Fibroblast of upper back skin (primary cell): ENCODE measurements at places on chromosomes 12 and 14.

GRCh38 chr12:95224202-95225170 is 6.9 kb downstream of the VEZT start:
- DNase-seq, result peak; percentile 84

- DNase-seq, result no peak
Measured at GRCh38 chr14:104349950-104350349, 211.6 kb downstream of the KIF26A start.

DNA sequence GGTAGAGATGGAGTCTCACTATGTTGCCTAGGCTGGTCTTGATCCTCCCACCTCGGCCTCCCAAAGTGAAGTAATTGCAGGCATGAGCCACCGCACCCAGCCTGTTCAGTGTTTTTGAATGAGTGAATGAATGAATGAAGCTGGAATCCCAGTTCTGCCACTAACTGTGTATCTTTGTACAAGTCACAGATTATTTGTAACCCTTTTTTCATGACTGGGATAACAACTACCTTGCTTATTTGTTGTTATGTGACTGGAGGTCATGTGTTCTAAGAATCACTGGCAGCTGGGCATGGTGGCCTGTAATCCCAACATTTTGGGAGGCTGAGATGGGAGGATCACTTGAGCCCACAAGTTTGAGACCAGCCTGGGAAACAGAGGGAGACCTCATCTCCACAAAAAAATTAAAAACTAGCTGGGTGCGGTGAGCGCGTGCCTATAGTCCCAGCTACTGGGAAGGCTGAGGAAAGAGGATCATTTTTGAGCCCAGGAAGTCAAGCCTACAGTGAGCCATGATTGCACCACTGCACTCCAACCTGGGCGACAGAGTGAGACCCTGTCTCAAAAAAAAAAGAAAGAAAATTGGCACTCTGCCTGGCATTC is 13.3 kb upstream of the NUMB start:
- no peak for DNase-seq

- DNase-seq, result peak; percentile 55
Measured at GRCh38 chr12:110280392-110280778, 662 bp upstream of the ATP2A2 start.

DNA sequence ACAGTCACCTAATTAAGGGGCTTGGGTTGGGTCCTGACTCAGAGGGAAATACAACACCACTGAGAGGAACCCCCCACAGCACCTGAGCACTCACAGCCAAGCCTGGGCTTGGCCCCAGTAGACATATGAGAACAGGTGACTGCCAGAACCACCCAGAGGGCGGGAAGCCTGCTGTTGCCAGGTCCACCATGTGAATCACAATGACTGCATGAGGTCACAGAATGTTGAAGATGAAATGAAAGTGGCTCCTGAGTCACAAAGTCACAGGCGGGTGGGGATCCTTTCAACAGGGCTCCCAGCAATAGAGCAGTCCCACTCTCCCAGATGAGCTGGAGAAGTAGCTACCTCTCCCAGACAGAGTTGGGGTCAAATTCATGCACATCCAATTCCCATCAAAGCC is at the start of gene LRRC74A:
Gene LRRC74A, plus strand, starts transcription at position 287 of the 400 bp plus-strand sequence. CDS start 290 bp downstream, outside the sequence.
- no peak for DNase-seq

DNA sequence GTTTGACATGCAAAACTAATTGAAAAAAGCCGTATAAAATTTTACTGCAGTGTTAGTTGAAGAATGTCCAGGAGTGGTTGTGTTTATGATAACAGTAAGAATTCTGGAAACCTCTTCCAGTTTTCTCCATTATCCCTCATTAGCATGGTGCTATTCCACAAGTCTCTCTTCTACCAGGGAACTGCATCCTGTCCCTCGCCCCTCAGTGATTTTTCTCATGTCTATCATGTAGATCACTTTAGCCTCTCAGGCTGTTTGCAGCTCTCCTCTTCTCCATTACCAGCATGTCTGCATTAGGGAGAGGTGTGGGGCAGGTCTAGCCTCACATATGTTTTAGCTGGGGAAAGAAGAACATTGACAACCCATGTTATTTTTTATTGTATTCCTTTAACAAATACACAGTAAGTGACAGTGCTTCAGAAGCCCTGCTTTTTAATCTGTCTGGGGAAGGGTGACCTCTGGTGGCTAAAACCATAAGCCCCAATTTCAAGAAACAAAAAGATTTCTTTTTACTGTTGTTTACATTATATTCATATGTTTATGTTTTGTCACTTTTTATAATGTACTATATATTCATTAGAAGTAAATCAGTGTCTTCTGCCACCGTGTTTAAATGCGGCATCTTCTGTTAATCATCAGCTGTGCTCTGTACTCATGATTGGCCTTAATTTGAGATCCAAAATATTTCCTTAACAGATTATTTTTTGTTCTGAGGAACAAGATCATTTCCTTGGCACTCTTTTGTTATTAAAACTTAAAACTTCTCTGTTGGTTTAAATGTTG is 70.7 kb downstream of the RASSF8 start:
- peak; percentile 63 for DNase-seq

DNA sequence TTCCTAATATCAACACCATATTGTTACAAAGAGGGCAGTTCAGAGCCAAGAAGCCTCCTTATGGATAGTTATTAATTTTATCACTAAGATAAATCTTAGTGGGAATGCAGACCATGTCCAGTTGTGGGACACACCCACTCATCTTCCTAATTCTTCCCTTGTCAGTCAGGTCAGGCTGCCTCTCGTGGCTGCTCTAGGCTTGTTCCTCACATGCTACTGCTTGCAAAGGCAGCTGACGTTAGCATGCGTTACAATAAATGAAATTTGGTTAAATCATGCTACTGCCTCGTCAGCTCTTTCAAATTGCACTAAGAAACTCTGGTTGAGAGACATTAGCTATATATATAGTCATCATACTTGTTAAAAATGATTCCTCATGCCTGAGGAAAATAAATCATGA is 108.4 kb downstream of the CAND1 start:
- no peak for DNase-seq

DNA sequence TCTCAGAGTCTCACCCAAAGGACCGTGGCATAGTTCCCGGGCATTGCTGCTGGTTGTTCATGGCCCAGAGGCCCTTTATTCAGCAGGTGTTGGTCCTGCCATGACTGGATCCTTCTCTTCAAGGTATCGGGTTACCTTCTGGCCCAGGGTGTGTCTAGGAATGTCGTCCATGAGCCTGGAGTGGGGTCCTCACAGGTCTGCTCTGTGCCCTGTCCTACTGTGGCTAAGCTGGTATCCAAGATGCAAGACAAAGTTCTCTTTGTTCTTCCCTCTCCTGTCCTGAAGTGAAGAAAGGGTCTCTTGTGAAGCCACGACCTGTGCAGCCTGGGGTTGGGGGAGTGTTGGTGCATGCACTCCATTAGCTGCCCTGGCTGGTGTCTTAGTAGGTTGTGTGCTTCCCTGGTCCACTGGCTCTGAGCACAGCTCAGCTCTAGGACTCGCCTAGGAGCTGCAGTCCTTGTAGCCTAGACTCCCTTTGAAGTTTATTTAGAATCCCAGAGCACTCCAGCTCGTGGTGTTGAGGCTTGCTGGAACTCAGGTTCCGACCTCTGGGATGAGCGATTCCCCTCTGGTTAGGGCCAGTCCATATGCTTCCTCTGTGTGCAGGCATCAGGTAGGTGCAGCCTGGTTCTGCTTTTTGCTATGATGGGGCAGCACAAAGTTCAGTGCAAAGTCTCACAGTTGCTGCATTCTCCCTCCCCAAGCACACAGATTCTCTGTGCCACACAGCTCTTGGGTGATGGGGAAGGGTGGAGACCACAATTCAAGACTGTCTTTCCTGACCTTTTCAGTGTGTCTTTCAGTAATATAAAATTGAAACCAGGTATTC is 117.4 kb downstream of the NUBPL start:
- DNase-seq, result no peak

DNA sequence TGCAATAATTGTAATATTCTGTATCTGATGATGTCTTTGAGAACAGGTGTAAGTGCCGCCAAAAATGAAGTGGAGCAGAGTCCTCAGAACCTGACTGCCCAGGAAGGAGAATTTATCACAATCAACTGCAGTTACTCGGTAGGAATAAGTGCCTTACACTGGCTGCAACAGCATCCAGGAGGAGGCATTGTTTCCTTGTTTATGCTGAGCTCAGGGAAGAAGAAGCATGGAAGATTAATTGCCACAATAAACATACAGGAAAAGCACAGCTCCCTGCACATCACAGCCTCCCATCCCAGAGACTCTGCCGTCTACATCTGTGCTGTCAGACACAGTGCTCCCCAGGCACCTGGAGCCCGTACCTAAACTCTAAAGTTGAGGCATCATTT is 268.7 kb downstream of the DAD1 start:
- no peak for DNase-seq

DNA sequence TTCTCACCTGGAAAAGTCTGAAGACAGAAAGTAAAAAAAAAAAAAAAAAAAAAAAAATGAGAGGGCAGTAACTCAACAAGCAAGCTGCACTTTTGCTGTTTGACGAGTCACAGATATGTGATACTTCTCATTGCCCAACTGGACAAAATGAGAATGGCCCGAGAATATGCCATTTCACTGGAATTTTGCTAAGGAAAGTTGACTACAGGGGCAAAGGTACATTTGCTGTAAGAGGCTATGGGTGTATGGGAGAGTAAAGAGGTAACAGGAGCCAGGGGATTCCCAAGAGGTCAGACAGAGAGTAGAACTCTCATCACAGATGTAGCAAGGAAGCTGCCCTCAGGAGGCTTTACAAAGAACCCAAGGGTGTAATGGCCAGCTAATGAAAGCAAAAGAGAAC is 22.9 kb downstream of the KIF21A start:
- no peak for DNase-seq

DNA sequence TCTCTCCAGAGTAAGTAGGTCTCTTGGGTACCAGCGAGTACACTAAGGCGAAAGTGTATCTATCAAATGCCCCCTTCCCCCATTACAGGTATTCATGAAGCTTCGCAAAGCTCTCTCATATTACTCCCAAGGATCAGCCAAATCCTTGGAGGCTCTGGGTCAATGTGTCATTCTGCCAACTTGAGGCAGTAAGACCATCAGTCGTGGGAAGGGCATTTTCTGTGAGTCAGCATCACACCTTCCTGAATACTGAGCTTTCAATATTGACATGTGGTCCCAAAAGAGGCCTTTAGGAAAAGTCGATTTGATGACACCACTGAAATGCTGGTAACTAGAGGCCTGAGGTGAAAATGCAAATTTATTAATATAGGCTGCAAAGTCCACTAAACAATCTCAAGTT is 323.9 kb downstream of the LRIG3 start:
- peak; percentile 5 for DNase-seq

DNA sequence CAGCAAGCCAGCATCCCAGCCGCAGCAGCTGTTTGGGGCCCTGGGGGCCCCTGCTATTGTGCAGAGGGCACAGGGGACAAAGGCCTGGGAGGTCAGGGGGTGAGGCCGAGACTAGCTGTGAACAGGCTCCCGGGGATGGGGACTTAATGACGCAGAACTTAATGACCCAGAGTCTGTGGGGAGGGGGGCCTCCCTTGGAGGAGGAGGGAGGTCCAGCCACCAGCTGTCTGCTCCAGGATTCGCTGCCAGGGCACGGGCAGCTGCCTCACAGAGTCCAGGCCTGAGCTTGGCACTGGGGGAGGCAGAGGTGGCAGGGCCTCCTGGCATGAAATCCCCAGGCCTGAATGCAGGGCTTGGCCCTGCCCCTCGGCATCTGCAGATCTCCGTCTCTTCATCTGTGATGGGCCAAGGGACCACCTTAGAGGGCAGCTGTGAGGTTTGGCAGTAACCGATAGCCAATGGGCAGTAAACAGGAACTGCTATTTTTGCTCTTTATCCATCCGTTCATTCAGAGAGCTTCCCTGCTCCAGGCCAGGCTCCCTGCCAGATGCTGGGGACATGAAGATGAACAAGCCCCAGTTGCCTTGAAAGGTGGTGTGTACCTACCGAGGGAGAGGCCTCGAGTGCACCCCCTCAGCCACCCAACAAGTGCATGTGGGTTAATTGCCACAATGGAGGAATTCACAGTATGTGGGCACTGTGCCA is 6.7 kb downstream of the FAM222A start:
- DNase-seq, result no peak
